NCI-H510A (cell line): ENCODE measurements at places on chromosomes 6 and 20.

DNA sequence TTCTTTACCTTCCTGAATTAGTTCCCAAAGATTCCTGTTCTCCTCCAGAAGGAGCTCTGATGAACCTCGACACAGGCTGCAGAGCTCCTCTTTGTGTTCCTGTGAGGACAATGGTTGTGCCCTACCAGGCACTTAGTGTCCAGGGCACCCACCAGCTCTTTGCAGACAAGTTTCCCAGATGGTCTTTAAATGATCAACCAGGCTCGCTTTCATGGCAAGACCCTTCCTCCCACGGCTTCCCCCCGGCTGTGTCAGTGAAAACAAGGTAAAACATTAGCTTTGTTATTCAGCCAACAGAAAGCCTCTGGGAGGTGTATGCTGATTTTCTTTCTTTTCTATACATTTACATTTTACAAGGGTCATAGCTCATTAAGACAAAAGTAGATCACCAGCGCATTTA, 32.3 kb upstream of the CNKSR3 start:
- no peak for DNase-seq

GRCh38 chr20:46549188-46549972, 1.1 kb downstream of the OCSTAMP start:
- no peak for DNase-seq

DNA sequence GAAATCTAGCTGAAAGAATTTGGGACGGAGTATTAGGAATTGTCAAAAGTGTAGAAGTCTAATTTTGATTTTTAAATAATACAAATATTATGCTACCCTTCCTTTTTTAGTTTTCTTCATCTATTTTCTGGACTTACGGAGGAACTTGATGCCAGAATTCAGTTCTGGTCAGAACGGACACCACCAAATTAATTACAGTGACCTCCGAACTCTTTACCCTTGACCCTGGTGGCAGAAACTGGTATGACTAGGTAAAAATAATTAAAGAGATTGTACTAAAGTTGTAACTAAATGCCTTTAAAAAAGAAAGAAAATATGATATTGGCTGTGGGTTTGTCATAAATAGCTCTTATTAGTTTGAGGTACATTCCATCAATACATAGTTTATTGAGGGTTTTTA, 751.1 kb upstream of the MAP3K7 start:
- DNase-seq, result no peak

GRCh38 chr6:135274561-135275293, 93.6 kb downstream of the MYB start:
- no peak for DNase-seq

- DNase-seq, result no peak
These were observed 487.2 kb downstream of the QKI start for GRCh38 chr6:163901681-163902080.

- DNase-seq, result no peak
These were observed 13.6 kb upstream of the HLA-C start for GRCh38 chr6:31285486-31285885.

GRCh38 chr6:112066606-112067005, 12.7 kb downstream of the CCN6 start:
- no peak for DNase-seq

GRCh38 chr6:14053811-14054210, 63.8 kb upstream of the CD83 start:
- DNase-seq, result no peak

GRCh38 chr6:108002365-108003221, 44.6 kb upstream of the SEC63 start:
- DNase-seq, result no peak

- DNase-seq, result no peak
These were observed 744.2 kb downstream of the MAFB start for GRCh38 chr20:39944861-39945260.

DNA sequence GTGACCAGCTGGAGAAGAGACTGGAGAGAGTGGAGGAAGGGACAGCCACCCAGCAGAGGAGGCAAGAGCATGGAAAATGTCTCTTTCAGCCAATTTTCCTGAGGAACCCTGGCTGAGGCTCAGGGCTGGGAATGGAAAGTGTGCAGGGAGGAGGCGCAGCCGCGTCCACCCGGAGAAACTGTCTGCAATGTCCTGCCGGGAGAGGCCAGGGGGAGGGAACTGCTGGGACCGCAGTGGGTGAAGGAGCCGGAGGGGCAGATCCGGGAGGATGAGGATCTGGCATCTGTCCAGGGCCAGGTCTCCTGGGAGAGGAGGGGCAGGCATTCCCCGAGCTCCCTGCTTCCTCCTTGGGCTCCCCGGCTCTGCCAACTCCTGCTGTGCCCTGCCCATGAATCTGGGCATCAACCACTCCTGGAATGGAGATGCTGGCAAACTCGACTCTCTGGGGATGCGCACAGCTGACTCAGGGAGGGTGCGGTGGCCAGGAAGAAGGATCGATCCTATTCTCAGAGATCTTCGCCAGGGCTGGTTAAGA, 17.4 kb upstream of the HM13 start:
- DNase-seq, result no peak

DNA sequence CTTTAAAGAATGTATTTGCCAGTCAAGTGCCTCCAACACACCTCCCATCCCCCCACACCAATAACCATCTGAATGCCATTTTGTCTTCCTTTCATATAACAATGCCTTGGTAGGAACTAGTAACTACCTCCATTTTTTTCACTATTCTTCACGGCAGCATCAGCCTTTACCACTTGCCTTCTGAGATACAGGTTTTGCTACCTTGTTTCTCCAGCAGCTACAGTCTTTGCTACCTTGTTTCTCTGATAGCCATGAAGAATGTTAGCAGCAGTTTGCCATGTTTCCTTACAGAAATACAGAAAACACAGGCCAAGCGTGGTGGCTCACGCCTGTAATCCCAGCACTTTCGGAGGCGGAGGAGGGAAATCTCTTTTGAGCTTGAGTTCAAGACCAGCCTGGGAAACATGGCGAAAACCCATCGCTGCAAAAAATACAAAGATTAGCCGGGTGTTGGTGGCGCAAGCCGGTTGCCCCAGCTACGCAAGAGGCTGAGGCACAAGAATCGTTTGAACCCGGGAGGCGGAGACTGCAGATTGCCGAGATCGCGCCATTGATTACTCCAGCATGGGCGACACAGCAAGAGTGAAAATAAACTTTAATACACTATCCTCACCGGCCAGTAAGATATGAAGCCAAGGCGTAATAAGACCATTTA, 100.9 kb downstream of the HFE start:
- no peak for DNase-seq

DNA sequence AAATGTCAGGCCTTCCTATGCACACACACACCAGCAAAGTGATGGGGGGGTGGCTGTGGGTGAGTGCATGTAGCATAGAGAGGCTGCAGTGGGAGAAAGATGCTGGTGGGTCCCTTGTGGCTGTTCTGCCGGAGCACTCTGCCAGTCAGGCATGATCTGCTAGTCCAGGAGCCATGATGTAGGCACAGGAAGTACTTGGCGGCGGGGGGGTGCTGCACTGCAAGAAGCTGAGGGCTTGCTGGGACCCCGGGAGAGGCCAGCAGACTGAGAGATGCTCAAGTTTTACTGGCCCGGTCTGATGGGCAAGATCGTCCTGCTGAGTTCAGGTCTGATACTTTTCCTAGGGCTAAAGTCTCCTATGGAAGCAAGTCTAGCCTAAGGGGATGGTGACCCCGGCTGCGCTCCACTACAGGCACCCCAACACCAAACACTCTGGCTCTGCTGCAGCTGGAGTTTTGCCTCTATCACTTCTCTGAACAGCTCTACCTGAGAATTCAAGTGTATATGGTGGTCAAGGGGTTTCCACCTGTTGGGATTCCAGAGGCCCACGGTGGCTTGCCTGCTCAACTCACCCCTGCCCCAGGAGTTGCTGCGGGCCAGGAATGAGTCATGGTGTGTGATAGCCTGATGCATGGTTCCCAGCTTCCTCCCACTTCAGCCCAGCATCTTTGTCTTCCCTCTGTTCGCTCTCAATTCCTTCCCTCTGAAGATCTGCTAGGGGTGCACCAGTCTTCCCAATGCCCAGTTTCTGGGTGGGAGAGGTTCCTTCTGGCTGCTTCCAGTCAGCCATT, 971.8 kb upstream of the ADGRB3 start:
- DNase-seq, result no peak

DNA sequence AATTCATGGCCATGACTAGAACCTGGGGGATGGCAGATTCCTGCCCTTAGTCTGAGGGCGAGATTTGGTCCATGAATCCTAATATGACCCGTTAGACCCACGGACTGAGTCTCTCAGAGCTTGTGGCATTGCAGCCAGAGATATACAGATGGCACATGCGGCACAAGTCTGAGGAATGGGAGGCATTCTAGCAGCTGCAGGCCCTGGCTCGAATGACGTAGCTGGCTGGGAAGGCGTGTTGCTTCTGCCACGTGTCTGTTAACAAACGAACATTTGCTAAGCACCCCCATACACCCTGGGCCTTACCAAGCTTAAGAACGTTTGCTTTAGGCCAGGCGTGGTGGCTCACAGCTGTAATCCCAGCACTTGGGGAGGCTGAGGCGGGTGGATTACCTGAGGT, 68.0 kb downstream of the CD164 start:
- DNase-seq, result no peak

DNA sequence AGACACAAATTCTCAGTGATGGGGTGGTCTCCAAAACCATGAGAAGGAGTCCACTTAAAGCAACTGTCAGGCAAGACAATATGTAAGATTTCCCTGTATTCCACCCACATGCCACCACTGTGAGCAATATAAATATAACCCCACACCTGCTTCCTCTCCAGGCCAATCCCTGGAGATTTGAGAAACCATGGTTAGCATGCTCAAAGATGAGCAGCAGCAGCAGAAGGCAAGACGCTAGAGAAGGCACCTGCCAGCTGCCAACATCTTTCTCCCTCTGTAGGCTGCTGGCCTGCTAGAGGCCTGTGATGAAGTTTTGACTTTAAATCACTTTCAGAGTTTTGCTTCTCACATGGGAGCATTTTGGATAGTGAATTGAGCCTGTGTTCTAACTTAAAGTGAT, 7.9 kb upstream of the SOD2 start:
- DNase-seq, result no peak

DNA sequence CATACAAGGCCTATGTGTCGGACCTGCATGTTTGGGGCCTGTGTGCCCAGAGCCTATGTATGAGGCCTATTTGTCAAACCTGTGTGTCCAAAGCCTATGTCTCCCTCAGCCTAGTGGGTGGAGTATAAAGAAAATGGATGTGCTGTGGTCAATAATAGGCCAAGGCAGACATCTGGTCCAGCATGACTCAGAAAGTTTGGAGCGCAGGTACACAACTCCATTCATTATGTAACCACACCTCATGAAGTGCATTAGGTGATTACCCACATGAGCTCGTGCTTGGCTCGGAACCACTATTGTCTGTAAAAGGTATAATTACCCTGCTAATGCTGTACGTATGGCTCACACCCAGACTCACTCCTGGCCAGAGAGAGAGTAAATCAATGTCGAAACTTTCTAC, 302.4 kb upstream of the POU3F2 start:
- DNase-seq, result no peak

DNA sequence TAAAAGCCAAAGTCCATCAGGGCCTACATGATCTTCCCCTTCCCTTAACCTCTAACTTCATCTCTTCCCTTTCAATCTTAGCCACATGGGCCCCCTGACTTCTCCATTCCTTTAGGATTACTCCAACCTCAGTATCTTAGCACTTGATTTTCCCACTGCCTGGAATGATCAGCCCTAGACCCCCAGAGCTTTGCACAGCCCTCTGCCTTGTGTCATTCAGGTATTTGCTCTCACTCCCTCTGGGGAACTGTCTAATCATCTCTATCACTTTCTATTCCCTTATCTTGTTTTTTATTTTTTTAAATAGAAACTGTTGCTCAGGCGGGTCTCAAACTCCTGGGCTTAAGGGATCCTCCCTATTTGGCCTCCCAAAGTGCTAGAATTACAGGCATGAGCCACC, 13.3 kb upstream of the ZNFX1 start:
- DNase-seq, result no peak

GRCh38 chr6:3457710-3458602, 1.1 kb upstream of the SLC22A23 start:
- DNase-seq, result peak; percentile 49

- DNase-seq, result no peak
These were observed 149.9 kb downstream of the RPS12 start for GRCh38 chr6:132964101-132964867.

GRCh38 chr6:16706911-16707783, 54.1 kb downstream of the ATXN1 start:
- DNase-seq, result no peak

DNA sequence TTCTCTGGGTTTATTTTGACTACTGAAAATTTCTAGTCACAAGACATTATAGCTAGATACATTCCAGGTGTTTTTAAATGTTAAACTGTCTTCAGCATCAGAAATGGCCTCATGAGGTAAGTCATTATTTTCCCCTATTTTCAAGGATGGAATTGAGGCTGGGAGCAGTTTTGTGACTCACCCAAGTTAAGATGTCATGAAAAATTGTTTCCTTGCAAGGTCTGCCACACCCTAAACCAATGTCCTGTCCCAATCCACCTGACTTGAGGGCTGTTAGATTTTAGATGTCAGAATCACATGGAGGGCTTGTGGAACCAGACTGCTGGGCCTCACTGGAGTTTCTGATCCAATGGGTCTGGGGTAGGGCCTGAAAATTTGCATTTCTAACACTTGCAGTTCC, 16.9 kb downstream of the SLC22A3 start:
- no peak for DNase-seq

GRCh38 chr20:62665826-62666735, 23.8 kb downstream of the SLCO4A1 start:
- no peak for DNase-seq

DNA sequence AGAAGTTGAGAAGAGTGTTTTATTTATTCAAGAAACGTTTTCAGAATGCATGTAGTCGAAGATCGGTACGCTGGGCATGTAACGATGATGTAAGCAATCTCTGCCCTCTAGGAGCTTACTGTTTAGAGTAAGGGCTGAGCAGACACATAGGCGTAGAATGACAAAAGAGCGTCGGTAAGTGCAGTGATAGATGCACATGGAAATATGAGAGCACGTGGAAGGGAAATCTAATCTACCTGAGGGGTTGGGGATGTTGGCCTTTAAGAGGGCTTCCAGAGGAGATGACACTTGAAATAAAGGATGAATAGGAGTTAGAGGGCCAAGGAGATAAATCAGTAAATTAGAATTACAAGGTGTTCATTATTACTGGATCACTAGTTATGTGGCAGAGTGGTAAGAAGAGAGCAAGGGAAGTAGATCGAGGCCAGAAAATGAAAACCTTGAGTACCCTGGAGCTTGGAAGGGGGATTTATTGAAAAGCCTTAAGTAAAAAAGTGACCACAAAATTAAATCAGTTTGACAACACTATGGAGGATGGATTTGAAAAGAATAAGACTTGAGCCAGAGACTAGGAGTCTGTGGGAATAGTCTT, 782 bp downstream of the TRMT11 start:
- no peak for DNase-seq

DNA sequence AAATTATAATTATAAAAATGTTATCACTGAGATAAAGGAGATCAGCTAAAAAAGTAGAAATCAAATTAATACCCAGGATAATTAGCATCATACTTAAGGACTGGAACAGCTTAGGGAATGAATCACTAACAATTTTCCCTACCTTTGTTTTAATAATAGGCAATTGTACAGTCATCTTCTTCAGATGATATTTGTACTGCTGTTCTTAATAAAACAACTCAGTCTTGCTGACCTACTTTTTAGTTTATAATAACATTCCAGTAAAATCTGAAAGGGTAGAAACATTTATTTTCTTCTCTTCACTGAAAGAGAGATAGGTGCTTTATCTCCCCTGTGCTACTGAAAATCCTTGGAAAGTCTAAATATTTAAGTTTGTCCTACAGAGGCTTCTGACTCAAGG, 271.2 kb upstream of the THEMIS start:
- no peak for DNase-seq

- DNase-seq, result no peak
These were observed 174.1 kb downstream of the ADAT2 start for GRCh38 chr6:143276436-143276835.

GRCh38 chr6:113120224-113120581, 736.9 kb upstream of the MARCKS start:
- DNase-seq, result no peak
